ENCODE measurements at places on chromosomes 11 and 22.
A peak's percentile ranks its signal among the peaks of the same experiment; 100 is the strongest.

GRCh38 chr22:27754247-27754887 is 47.2 kb downstream of the MN1 start:
- no peak for DNase-seq

- DNase-seq: no peak
Measured at GRCh38 chr11:2825261-2825888, 60.2 kb downstream of the CDKN1C start.

DNA sequence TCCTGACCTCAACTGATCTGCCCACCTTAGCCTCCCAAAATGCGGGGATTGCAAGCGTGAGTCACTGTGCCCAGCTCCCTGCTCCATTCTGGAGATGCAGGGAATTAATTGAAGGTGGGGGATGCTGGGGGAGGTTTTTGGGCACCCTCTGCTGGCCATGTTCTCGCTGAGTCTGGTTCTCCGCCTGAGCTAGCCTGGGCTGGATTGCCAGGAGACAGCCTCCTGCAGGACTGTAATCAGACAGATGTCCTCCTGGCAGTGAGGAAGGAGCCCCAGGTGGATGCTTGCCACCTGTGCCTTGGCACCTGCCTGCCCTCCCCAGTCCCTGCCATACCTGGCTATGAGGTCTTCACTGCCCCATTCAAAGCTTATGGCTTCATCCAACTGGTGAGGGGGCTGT is 5.4 kb downstream of the MTFP1 start:
- no peak for DNase-seq

- no peak for DNase-seq
Measured at GRCh38 chr11:67268081-67268961, 2.0 kb downstream of the GRK2 start.

DNA sequence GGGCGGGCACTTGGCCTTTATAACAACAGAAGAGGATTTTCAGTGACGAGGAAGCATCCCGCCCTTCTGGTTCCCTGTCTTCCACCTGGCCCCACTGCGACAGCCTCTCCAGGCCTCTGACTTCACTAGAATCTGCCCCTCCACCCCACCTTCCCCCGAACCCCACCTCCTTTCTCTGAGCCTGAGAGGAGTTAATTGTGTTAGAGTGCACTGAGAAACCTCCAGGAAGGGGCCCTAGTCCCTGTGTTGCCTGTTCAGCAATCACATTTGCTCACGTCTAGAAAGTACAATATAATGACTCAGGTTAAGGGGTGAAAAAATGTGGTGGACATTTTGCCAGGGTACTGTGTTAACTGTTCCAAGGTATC is 38.8 kb downstream of the PTPRJ start:
- DNase-seq: no peak

GRCh38 chr11:72012091-72012630 is 13.5 kb downstream of the IL18BP start:
- DNase-seq: no peak

- DNase-seq: no peak
Measured at GRCh38 chr11:112656772-112657428, 304.3 kb upstream of the NCAM1 start.

DNA sequence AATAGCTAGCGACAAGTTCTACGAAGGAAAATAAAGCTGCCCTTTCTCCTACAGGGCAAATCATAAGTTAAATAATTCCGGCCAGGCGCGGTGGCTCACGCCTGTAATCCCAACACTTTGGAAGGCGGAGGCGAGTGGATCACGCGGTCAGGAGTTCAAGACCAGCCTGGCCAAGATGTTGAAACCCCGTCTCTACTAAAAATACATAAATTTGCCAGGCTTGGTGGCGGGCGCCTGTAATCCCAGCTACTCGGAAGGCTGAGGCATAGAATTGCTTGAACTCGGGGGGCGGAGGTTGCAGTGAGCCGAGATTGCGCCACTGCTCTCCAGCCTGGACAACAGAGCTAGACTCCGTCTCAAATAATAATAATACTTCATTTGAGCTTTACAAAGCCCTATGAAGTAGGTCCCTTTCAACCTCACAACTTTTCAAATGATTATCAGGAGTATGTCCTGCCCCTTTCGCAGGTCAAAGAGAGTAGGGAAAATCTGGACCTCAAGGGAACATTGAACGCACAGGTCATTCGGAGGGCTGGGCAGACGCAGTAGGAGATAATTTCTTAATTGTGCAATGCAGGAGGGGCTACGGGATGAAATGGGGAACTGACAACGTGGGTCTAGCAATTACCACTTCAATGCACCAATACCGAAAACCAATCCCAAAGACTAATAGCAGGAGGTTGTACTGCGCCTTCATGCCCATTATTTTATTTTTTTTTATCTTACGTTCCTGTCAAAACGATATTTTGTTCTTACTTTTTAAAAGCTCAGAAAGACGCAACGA is 590 bp downstream of the COMMD9 start:
- no peak for DNase-seq

DNA sequence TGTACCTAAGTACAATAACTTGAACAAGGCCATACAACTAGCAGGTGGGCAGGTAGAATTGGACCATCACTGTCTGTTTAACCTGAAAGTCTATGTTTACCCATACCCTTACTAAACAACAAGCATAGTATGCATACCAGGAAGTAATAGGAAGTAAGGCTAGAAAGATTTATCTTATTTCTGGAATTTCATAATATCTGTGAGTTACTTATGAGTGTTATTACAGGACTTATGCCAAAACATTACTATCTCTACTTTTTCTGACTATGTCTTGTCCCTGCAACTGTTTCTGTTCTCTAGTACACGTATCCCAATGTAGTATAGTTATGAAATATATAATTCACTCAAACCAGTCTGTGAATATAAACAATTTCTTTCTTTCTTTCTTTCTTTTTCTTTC is 1400.8 kb upstream of the TENM4 start:
- DNase-seq: no peak

GRCh38 chr22:46854125-46854870 is 91.8 kb downstream of the TBC1D22A start:
- DNase-seq: no peak

- DNase-seq: peak; percentile 27
Measured at GRCh38 chr11:34263441-34264091, 94.2 kb downstream of the ABTB2 start.

DNA sequence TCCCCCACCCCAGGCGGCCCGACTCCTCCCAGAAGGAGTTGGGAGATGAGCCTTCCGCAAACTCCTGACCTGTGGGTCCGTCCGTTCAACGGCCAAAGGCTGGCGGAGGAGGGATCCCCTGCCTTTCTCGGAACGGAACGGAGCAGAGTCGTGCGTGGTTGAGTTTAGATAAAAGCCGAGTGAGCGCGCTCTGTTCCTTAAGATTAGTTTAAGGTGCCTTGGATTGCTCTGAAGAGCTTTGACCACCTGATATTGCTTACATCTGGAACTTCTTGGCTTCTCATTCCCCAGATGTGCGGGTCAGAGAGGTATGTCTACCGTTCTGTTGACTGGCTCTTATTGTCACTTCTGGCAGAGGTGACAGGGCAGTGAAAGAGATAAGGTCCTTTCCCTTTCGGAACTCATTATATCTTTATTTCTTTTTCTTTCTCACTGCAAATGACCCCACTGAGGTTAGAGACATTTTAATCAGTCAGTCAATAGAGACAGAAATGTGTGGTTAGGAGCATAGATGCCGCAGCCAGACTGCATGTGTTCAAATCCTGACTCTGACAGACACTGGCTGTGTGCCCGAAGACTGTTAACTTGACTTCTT is at the start of gene TRIM6:
TSS of gene TRIM6 (plus strand) at position 31 of the 595 bp plus-strand sequence. CDS start at position 292, 261 bp downstream.
- no peak for DNase-seq

DNA sequence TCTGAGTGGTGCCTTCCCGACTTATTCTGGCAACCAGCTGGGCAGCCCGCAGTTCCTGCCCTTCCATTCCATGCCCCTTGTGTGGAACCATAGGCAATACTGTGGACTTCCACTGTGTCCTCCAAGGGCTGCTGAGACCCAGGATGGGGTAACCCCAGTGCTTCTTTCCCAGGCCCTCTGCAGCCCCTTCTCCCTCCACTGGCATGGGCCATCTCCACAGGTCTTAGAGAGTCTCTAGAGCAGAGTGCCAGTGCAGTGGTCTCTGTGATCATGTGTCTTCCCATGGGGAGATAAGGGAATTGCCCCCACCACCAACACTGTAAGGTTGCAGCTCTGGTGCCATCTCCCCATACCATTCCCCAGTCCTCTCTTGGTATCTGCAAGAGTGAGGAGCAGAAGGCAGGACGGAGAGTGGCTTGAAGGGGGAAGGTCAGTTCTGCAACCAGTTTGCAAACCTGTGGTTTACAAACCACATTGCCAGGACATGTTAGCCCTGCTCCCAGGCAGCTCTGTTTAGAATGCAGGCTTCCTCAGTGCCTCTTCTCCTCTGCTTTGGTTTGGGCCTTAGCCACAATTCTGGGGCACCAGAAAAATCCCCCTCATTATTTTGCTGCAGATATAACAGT is 20.9 kb upstream of the DRD2 start:
- DNase-seq: no peak

DNA sequence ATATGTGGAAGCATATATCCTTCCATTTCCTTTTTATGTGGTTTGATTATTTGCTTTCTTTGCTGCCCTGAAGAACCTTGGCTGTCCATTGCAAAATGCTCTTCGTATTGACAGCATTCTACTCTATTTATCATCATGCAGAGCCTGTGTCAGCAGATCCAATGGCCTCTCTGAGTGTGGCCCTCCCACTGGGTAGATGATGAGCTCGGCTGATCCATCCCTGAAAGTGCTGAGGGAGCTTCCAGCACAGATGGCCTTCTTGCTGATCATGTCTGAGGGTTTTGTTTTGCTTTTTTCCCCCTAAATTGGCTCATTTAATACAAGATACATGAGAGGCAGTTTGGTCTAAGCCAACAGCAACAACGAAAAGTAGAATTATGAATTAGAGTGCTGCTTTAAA is 181.0 kb downstream of the GRIA4 start:
- no peak for DNase-seq

- peak; percentile 45 for DNase-seq
Measured at GRCh38 chr22:32801537-32802236, at the start of gene TIMP3. TSS of gene TIMP3 (plus strand) at chr22:32801705. CDS start at chr22:32802002, 297 bp downstream.

DNA sequence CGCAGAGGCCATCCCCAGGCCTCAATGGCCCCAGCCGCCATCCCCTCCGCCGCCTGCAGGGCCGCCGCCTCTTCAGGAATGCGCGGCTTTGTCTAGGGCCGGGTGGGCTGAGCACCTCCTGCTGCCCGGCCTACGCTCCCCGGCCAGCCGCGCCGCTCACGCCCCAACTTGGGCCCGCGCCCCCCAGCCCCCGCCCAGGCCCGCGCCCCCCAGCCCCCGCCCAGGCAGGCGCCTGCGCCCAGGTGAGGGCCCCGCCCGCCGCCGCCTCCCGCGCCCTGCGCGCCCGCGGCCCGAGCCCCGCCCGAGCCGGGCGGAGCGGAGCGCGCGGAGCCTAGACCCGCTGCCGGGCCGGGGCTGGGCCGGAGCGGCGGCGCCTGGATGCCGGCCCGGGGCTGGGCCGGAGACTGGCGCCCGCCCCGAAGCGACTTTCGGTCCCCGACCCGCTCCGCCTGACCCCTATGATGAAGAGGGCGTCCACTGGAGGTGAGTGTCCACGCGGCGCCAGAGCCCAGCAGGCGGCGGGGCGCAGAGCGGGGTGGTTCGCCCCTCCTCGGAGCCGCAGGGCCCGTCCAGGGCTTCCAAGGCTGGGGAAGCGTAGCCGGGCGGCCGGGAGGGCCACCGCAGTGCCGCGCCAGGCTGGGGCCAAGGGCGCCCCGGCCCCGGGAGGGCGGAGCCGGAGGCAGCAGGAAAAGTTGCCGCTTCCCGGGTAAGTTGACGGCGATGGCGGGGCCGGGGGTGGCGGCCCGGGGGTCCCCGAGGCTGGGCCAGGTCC is 34.3 kb upstream of the PRODH start:
- DNase-seq: no peak

DNA sequence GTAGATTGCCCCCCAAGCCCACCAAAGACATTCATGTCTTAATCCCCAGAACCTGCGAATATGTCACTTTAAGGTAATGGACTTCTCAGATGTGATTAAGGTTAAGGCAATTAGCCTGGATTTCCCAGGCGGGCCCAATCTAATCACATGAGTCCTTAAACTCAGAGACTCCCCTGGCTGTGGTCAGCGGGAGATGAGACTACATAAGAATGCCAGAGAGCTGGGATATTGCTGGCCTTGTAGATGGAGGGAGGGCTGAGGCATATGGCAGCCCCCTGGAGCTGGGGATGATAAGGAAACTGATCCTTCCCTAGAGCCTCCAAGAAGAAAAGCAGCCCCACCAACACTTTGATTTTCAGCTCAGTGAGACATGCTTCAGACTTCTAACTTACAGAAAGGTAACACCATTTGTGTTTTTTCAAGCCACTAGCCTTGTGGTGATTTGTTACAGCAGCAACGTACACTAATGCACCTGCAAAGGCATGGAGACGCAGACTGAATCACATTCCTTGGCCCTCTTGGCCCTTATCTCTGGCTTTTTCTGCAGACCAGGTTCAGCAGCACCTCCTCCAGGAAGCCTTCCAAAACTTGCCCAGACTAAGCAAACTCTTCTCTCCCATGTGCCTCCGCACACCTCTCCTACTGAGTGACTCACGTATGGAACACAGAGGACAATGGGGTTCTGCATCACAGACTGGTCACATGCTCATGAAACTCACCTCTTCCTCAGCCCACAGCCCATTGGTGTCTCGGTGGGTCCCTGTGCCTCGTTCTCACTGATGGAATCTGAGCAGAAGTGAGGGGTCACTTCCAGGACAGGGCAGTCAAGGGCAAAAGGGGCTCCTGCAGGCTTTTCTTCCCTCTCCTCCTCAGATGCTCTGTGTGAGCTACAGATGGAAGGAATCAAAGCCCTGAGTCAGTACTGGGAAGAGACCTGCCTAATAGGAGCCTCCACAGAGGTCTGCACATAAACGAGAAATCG is 86.3 kb upstream of the HMGXB4 start:
- no peak for DNase-seq

- no peak for DNase-seq
Measured at GRCh38 chr11:8269636-8270035, 6.0 kb upstream of the LMO1 start.

DNA sequence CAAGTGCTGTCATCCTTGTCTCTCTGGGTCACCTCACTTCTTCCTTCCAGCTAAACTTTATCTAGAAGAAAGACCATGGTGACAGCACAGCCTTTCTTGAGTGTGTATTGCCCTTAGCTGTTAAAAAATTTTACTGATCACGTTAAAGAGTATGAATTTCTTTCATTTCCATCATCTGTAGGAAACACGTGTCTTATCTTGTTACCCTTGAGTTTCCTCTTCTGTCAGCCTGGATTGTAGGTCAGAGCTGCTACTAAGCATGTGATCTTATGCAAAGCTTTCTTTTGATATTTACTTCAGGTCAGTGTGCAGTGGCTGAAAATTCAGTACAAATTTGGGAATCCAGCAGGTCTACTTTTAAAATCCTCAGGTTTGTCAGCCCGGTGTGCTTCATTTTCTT is 512.2 kb upstream of the ARHGAP42 start:
- no peak for DNase-seq

GRCh38 chr22:27212617-27213177 is 555.3 kb downstream of the MIAT start:
- DNase-seq: peak; percentile 96
